ENCODE measurements at places on chromosomes 6 and 20. TPM values are rescaled to one million over a fixed set of nuclear protein-coding genes. Genes with fewer than 3 reads are reported as not detected.

DNA sequence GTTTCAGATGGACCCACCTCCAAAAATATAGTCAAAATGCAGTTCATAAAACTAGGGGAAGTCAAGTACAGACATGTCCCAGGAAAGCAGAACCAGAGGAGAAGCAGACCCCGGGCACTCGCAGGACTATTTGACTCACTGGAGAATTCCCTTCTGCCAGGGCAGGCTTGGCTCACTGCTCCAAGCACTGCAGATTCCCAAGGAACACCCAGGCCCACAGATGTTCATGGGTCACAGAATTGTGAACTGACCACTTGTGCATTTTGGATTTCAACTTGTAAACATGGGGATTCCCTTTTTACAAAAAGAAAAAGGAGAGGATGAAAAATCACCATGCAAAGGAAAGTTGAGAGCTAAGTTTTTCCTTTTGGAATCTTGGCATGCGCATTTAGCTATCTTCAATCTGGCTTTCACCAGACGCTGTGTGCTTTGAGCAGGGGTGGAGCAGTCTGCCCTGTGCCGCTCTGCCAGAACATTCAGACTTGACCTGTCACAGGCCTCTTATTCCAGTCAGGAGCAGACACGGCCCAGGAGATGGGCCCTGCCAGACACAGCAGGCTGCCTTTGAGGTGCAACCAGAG lies 237.5 kb upstream of the TAB2 start:
- no peak for DNase-seq

DNA sequence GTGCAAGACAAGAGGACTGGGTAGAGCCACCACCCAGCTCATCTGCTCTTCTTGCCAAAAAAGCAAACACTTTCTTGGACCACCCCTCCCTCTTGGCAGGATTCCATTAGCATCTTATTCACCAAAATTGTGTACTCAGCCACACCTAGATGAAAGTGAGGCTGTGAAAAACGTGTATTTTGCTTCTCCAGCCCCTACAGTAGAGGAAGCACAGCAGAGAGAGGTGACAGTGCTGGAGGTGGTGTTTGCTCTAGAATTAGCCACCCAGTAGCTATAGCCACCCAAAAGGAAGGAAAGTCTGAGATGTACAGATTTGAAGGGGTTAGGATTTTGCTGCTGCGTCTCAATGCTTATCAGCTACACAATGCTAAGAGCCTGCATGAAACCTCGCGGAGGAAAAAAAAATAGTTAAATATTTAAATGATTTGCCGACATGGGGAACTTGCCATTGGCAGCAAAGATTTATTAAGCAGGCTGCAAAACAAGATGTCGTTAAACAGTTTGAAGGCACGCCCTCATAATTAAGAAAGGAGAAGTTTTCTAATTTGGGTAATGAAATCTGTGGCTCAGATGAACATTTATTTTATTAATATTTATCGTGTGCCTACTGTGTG lies 287.3 kb downstream of the ZNF217 start:
- no peak for DNase-seq

GRCh38 chr6:101760843-101761621 lies 367.5 kb downstream of the GRIK2 start:
- no peak for DNase-seq

DNA sequence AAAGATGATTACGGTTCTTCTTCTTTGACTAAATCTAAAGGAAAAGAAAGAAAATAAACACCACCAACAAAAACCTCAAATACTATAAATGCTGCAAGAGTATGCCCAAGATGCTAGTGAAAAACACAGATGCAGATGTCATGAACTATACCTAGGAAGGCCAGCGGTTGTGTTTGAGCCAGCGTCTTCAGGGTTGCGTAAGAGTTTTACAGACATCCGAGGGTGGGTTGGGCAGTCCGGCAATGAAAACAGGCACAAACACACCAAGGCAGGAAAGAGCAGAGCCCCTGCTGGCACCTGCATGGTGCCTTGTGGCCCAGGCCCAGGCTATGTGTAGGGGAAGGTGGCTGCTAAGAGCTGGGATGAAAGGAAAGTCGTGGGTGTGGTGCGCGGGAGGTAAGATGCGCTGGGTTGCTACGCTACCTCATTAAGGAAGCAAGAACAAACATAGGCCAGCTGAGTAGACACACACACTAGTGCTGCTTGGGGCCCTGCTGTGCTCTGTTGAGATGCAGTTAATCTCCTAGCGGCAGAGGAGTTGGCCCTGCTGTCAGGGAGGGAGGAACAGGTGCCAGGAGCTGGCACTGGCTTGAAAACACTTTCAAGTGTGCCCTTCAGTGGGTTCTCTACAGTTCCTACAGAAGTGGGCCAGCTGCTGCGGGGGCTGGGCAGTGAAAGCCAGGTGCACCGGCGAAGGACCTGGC lies 170.2 kb upstream of the PLN start:
- no peak for DNase-seq

- no peak for DNase-seq
These were observed 458.6 kb downstream of the EPM2A start for GRCh38 chr6:145276756-145277155.

DNA sequence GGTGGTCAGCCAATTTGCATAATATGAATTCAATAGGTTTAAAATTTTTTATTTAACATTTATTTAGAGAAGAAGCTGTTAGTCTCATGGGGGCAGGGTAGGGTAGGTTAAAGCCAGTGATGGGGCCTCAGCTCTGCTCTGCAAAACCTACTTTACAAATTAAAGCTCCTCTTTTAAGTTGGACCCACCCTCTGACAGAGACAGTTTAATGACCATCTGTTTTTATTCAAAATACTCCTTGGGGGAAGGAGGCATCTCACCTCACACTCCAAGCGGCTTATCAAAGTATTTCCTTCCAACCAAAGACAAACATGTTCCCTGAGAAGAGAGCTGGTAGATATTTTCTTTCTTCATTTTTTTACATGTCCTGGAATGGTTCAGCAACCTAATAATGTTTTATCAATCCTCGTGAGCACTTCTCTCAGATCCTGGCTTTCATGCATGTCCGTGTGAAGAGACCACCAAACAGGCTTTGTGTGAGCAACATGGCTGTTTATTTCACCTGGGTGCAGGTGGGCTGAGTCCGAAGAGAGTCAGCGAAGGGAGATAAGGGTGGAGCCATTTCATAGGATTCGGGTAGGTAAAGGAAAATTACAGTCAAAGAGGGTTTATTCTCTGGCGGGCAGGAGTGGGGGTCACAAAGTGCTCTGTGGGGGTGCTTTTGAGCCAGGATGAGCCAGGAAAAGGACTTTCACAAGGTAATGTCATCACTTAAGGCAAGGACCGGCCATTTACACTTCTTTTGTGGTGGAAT lies 184.7 kb downstream of the GJA1 start:
- no peak for DNase-seq

- no peak for DNase-seq
These were observed 1.8 kb downstream of the RALGAPA2 start for GRCh38 chr20:20710443-20711315.

DNA sequence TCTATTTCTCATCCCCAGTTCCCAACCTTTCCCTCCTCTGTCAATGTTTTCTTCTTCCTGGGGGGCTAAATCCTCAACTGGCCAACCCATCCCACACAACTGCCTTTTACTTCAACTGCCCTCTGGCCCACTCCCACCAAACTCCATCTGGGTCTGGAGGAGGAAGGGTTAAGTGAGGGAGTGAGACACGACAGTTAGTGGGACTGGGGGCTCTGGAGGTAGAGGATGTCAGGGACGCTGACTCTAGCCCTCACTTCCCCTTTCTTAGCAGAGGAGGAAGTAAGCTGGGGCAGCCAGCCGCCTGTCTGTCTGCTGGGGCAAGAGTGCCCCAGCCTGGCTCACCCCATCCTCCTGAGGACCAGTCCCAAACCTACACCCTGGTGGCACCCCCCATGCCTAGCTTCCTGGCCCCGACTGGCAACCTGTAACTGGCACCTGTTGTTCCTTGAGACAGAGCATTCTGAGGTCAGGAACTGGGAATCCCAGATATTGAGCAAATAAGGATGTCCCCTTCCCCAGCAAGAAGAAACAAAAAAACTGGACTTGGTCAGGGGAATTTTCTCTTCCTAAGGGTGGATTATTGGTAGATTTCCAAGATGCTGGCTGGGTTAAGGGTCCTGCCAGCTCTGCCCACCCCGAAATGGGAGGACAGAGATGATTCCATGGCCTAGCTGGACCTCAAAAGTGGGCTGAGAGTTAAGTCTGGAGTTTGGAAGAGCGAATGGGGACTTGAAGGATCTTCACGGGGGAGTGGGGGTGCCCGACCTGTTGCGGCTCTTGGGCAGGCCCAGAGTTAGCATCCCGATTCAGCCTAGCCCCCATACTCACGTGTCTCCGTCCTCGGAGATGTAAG lies 971 bp downstream of the NFKBIE start:
- DNase-seq, result no peak

DNA sequence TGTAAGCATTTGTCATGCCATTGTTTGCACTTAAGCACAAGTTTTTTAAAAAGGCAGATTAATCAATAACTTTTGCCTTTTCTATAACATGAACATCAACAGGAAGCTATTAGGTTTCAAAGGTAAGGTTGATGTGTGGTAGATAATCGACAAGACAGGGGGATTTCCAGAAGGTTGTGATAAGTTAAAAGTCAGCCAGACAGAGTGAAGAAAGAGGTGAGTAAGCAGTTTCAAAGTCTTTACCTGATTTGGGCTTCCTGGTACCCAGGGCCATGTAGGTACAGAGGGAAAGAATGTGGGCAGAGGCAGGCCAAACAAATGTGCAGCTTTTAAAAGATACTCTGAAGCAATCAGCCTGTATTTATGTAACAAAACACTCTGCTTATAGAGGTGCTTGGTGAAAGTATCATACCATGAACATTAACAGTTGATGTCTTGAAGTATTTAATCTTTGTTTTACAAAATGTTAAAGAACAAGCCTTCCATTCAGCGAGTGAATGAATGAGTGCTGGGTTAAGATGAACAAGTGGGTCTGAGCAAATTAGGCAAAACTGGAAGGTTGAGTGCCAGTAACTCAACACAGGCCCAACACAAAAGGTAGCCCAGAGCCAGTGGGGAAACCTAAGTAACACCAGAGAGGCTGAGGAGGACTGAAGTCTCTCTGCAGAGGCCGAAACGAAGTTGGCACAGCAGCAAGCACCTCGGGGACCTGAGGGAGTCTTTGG lies 60.2 kb downstream of the LRRC1 start:
- DNase-seq, result no peak

- no peak for DNase-seq
These were observed 12.7 kb downstream of the CST8 start for GRCh38 chr20:23503649-23504048.

DNA sequence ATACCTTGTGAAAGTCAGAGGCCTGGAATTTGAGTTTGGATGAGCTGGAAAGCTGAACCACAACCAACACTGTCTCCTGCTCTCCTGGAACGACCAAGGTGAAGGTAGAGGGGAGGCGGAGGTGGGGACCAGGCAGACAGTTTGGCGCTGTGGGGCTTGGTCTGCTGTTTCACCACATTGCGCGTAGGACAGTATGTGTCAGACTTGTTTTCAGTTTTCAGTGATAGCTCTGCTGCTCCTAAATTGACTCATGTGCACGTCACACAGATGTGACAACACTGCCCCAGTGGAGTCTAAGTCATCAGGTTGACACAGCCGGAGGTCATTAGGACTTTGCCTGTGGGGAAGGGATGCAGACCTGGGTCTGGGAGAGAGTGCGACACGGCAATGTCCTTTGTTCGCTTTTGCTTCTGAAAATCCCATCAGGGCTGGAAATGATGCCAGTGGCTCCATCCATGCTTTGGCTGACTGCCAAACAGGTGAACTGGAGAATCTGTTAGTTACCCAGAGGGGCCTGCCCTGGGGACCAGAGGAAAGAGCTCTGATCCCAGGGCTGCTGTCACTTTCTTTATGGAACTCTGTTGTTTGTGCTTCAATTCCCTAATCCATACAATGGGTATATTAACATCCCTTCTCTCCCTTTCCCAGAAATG lies 255.5 kb downstream of the CDC5L start:
- DNase-seq, result no peak

GRCh38 chr20:58580474-58580835 lies 65.3 kb upstream of the APCDD1L start:
- no peak for DNase-seq

DNA sequence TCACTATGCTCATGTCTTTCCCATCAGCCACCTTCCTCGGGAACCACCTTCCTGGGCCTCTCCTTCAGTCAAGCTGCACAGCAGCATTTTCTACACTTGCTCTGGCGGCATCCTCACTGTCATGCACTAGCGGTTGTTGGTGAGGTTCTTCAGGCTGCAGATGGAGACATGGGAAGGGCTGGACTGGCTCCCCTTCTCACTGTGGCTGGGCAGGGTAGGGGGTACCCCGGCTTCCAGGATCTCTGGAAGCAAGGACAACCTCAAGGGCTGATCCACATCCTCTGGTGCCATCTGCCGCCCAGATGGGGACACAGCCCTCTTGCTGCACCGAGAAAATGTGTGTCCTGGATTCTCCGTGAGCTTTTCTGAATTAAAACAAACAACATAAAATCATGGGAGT lies 180.1 kb upstream of the RNF24 start:
- no peak for DNase-seq

GRCh38 chr6:10901770-10902169 lies 14.9 kb downstream of the SYCP2L start:
- no peak for DNase-seq

GRCh38 chr20:13396826-13397225 lies 175.8 kb downstream of the ISM1 start:
- DNase-seq, result no peak

GRCh38 chr6:147643341-147644200 lies 135.1 kb downstream of the SAMD5 start:
- no peak for DNase-seq

Gene AHCY
- polyA plus RNA-seq, result 104 TPM

Gene PAX1
- not detected for polyA plus RNA-seq

Gene TRIM31
- 9.6 TPM for polyA plus RNA-seq

Gene SLCO4A1
- polyA plus RNA-seq, result 24.8 TPM
